Stimulated activated CD8-positive, alpha-beta memory T cell treated with anti-CD3 and anti-CD28 coated beads, Interleukin-4, amount 100 ng/mL, for 4 hours (primary cell): ENCODE measurements at places on chromosomes 12 and 14.

- no peak for DNase-seq
These were observed 60.7 kb downstream of the POLR3B start for GRCh38 chr12:106417926-106418910.

DNA sequence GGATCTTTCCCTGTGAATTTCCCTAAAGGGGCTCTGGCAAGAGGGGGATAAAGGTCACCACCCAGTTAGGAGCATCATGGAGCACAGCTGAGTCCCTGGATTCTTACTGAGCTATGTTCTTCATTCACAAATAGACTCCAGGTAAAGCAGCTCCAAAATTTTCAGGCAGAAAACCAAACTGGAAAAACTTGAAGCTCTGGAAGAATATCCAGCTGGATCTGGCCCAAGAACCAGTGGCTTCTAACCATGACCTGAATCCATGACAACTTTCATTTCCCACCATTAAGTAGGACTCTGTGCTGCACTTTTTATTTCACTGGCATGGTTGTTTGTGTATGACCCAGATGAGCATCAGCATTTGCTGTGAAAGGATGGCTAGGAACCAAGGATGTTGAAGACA is 180.4 kb upstream of the FKBP4 start:
- DNase-seq = no peak

DNA sequence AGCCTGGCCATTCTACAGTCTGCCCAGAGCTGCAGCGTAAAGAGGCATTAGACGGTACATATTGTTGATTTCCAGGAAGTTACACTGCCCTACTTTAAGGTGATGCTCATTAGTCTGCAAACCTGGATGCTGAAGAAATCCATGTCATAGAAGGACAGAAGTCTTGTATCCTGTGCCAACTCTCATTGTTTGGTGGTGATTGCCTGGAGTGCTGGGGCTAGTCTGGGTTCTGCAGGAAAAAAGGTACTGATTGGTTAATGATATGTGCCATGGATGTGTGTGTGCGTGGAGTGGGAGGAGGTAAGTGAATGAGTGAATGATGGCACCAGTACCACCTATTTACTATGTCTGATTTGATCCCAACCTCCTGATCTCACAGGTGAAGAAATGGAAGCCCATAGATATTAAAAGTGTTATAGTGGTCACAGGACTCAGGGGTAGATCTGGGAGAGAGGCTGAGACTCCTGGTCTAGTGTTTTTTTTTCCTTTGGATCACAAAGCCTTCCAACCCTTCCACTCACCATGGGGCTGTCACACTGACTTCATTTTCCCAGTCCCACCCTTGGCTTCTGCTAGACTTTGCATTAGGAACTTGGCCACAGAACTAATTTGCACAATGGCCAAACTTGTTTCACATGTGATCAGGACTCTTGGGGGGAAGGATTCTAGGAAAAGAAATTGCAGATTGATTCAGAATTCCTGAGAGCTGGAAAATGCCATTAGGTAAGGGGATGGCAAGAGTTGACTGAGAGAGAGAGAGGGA is 96.1 kb downstream of the TMX1 start:
- no peak for DNase-seq

DNA sequence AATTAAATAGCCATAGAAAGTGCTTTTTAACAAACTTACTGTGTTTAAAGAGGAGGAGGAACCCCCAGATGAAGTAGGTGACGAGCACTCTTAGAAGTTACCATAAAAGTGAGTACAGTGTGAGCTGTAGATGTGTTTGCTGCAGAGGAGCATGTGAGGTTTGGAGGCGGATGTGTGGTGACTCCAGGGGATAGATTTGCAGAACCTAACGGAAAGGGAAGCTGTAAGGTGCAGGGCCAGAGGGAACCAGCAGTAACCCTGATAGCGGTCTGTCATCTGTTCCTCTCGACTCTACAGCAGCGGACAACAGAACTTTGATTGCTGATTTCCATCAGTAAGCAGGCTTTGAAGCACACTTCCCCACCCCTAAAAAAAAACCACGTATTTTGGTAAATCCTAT is 5.2 kb downstream of the CALM1 start:
- DNase-seq = no peak

GRCh38 chr12:29155079-29155478 is 6.0 kb downstream of the FAR2 start:
- DNase-seq = no peak

DNA sequence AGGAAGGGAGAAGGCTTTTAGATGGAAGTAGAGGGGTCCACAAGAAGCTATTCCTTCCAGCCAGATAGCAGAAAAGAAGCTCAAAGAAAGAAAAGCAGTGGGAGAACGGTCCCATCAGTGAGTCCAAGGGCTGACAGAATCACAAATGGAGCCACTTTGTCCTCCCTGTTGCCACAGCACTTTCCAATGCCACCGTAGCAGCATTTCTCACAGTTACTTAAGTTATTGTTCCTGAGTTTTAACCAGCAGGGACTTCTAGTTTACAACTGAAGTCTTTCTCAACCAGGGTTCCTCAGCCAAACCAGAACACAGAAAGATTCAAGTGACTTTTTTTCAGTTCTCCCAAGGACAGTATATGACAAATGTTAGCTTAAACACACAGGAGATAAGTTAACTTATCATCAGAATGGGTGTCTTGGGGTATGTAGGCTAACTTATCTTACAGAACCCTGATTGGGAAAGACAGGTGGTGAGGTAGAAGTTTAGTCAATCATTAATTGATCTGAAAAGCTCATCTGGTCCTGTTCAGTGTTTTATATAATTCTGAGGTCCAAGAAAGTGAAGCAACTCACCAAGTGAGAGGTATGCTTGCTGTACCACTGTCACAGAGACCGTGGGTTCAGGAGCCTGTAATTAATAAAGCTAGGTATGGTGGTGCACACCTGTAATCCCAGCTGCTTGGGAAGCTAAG is 7.0 kb downstream of the GATC start:
- no peak for DNase-seq

- no peak for DNase-seq
These were observed 768.3 kb upstream of the ATXN7L3B start for GRCh38 chr12:73769337-73769736.

- no peak for DNase-seq
These were observed 34.1 kb downstream of the CHST11 start for GRCh38 chr12:104490850-104491249.

DNA sequence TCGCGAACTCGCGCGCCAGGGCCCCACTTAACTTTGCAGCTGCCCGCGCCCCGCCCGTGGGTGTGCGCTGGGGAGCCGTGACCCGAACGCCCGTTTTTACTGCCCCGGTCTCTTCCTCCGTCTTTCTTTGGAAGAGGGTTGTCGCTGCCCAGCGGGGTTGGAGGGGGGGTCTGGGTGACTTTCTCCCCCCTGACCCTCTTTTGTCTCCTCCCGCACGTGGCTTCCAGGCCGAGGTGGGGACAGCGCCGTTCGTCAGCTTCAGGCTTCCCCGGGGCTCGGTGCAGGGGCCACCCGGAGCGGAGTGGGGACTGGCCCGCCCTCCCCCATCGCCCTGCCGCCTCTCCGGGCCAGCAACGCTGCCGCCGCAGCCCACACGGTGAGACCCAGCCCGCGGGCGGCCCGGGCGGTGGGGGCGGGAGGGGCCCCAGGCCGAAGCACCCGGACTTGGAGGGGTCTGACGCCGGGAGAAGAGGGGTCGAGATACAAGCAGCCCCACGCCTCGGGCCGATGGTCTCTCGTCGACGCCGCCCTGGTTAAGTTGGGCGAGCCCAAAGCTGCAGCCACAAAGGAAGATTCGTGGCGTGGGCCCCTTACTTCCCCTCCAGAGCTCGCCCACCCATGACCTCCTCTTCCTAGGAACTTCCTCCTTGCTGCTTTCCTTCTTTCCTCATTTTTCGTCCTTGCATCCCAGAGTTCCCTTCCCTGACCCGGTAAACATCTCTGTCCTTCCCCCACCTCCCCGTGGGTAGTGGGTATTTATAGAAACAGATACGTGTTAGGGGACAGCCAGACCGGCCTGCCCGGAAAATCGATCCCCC is 1.2 kb downstream of the DYRK2 start:
- DNase-seq = no peak

- no peak for DNase-seq
These were observed 29.8 kb upstream of the RIMBP2 start for GRCh38 chr12:130745921-130746320.

DNA sequence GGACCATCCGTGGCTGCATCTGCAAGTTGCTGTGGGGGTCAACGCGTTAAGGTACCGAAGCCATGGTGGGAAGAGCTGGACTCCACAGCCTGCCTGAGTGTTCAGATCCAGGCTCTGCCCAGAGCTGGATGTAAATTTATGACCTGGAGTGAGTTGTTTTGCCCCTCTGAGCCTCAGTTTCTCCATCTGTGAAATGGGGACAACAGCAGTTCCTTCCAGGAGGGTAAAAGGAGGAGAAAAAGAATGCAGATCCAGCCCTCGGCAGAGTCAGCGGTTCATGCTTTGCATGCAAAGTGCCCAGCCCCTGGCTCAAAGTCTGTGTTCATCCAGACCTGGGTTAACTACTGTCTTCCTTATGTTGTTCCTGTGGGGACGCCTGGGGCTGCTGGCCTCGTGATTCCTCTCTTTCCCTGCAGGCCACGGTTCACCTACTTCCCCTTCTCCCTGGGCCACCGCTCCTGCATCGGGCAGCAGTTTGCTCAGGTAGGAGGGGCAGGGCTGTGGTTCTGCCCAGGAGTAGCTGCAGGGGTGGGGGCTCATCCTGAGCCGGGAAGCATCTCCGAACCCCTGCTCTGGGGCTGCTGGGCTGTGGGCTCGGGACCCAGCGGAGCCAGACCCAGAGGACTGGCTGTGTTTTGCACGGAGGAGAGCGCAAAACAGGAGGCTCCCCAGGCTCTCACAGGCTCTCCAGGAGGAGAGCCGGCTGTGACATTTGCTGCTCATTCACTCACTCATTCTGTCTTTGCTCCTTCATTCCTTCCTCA is 41.9 kb downstream of the CYP46A1 start:
- DNase-seq = no peak

- DNase-seq = no peak
These were observed 80.4 kb downstream of the PTCSC3 start for GRCh38 chr14:36096090-36096489.

GRCh38 chr12:125907351-125907750 is 842.1 kb downstream of the AACS start:
- DNase-seq = no peak

DNA sequence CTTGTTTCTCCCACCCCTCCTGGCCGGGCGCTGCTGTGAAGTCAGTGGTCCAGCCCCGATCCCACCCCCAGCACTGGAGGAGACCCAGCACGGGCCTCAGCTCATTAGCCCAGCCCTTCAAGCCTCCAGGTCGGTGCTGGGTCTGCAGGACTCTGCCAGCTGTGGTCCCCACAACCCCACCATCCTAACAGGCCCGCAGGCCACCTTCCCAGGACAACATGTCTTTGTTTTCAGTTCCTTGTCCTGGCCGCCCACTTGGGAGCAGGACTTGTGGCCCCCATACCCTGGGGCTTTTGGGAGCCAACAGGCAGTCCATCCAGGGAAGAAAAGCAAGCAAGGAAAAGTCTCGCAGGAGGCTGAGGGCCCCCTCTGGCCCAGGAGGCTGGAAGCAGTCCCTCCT is 60.0 kb downstream of the HRK start:
- no peak for DNase-seq

GRCh38 chr14:34126586-34126985 is 175.7 kb upstream of the EGLN3 start:
- DNase-seq = no peak

GRCh38 chr12:67193704-67194103 is 75.5 kb upstream of the CAND1 start:
- DNase-seq = no peak

DNA sequence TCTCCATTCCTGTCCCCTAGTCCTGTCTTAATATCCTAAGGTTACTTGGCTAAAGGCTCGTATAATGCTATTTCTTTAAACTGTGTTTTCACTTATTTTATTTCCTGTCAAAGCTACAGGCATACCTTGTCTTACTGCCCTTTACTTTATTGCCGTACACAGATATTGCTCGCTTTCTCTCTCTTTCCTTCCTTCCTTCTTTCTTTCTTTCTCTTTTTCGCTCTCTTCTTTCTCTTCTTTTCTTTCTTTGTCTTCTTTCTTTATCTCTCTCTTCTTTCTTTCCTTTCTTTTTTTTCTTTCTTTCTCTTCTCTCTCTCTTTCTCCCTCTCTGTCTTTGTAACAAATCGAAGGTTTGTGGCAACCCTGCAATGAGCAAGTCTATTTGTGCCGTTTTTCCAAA is 123.9 kb upstream of the ARHGAP5 start:
- DNase-seq = no peak

- DNase-seq = no peak
These were observed 28.1 kb upstream of the CD9 start for GRCh38 chr12:6172086-6172485.

- DNase-seq = no peak
These were observed 150.3 kb downstream of the TGFB3 start for GRCh38 chr14:75831455-75831854.

DNA sequence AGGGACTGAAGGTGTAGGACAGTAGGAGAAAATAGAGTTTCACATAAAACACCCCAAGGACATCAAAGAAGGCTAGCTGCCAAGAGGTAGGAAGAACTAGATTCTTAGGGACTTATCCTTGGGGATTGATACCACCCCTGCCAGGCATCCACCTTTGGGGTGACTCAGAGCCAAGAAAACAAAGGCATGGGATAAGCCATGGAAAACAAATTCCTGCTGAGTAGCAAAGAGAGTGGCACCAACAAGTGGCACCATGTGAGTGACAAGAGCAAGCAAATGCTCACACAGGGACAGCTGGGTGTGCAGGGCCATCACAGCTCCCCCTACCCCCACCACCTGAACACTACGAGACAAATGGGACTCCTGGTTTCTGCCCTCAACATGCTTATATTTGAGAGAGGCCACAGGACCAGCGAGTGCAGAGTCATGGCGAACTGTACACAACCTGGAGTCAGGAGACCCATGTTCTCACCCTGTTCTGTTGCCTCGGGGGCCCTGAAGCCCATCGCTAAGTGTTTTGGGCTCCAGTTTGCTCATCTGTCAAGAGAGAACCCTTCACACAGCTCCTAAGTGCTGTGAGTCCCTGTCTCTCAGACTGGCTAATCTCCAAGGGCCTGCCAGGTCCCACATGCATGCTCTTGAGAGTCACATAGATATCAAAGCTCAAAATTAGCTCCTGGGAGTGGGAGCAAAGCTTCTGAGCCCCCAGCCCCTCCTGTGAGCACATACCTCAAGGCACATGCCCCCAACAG is 91.9 kb downstream of the DPF3 start:
- no peak for DNase-seq
